Omental fat pad (tissue), 4 donors: ENCODE measurements at places on chromosomes 4 and X. TPM values are rescaled to one million over a fixed set of nuclear protein-coding genes. Genes with fewer than 3 reads are reported as not detected.

The CITED1 gene
- total RNA-seq, result 0.60 TPM

The MAGEA9B gene
- total RNA-seq, result not detected

The ACE2 gene
- total RNA-seq, result 76.3 TPM

The CLCN4 gene
- total RNA-seq, result 2.1 TPM

The ZNF827 gene
- total RNA-seq, result 11.8 TPM

The LRRC66 gene
- 0.09 TPM for total RNA-seq
